IPS DF 6.9 (cell line): ENCODE measurements at places on chromosomes 6 and 20.
A peak's percentile ranks its signal among the peaks of the same experiment; 100 is the strongest.

DNA sequence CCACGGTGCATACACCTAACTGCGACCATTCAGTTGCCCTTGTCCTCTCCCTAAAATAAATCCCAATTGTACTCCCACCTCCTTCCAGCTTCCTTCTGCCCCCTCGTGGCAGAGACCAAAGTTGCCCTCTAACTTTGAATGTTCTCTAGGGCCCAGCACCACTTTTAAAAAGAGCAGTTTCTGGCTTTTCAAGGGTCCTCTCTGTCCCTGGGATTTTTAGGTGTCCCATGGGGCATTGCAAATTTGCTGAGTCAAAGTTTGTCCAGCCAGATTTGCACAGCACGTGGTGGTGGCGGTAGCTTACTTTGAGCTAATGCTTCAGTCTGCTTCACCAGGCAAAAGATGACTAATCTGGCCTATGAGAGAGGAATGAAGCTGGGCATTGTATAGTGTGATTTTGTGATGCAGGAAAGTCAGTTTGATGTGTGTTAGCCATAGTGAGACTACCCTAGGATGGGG lies 100.2 kb downstream of the PERP start:
- peak; percentile 31 for DNase-seq

DNA sequence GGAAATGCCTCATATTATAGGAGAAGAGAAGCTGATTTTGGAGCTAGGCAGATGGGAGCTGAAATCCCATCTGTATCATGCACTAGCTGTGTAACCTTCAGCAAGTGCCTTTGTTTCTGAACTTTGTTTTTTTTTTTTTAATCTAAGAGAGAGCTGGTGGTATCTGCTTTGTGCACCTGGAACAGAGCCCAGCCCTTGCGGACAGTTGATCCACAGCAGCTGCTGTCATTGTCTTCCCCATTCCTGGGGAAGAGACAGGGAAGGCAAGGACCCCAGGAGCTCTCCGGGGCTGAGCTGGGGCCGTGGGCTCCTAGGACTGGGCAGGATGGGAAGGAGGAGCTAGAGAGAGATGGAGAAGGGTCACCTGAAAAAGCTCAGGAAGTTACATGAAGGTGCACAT lies 92.1 kb downstream of the SYNJ2 start:
- no peak for DNase-seq

DNA sequence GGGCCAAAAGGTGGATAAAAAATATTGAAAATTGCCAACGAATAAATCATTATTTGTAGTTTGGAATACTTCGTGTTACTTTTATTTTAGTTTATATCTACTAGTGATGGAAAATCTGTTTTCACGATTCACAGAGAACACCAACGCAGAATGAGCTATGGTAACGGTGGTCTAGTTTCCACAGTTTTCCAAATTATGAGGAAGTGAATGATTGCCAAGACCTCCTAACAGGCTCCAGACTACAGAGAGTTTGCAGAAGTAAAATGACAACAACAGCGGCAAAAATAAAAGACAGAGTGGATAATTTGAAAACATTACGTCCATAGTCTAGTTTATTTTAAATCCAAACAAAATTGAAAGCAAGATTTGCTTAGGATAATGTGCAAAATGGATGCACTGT lies 57.0 kb upstream of the AIG1 start:
- DNase-seq, result no peak

- no peak for DNase-seq
These were observed 154.8 kb downstream of the TFAP2B start for GRCh38 chr6:50973464-50973863.

GRCh38 chr6:148242180-148242579 lies 100.5 kb upstream of the SASH1 start:
- no peak for DNase-seq

DNA sequence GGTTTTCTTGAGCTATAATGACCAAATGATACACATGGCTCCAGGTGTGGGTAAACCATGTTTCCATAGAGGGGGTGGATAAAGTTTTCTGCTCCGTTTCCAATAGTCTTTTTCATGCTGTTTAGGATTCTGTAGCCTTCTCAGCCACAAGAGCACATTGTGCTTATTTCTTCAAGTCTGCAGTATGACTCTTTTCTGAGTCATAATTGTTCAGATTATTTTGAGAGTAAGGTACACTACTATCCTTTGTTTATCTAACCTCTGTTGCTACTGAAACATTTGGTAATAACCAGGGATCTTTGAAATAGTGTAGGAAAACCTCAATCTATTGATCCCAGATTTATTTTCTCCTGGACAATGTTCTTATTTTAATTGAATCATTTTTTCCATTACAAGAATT lies 247.9 kb upstream of the BMP2 start:
- DNase-seq, result no peak

DNA sequence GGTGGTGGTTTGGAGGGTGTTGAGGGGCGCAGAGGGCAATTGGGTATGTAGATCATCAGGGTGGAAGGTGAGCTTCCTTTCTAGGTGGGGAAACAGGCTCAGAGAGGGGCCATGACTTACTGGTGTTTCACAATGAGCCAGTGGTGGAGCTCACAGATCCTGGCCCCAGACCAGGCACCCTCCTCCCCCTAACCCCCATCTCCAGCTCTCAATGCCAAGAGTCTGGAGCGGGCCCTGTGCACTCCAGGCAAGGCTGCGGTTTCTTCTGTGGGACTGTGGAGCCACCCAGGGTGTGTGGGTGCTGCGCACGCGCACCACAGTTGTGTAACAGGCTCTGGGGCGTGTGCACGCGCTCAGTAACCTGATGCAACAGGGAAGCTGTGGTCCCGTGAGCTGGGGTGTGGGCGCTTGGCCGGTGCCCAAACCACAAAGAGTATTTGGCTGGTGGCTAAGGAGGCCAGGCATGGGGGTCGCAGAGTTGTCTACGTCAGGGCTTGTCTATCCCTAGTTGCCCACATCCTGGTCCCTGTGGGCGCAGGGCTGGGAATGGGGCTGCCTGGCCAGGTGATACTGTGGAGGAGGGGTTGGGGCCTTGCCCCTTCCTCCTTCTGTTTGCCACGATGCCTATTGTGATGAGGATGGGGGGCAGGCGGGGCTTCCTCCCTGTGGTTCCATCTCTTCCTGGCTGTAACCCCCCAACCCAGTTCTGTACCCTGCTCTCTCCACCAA lies 37.5 kb upstream of the MRPS18A start:
- no peak for DNase-seq

DNA sequence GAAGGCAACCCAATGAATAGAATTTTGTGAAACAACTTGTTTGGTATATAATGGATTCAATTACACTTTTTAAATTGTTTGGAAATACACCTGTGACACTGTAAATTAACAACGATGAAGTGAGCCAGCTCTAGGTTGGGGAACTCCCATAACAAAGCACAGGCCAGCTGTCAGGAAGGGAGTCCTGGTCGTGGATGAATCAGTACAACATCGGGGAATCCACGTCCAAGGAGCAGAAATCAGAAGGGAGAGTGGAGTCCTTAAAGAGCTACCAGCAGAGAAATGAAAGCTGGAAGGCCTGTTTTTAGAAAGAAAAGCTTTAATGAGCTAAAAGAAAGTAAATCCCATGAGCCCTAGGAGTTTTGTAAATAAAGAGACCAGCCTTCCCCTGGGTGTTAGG lies 223.1 kb upstream of the SLC35B3 start:
- DNase-seq, result no peak

- peak; percentile 67 for DNase-seq
These were observed 9.2 kb upstream of the DEFB110 start for GRCh38 chr6:50030777-50031562.

GRCh38 chr6:125779924-125780539 lies 10.7 kb upstream of the NCOA7 start:
- DNase-seq, result no peak

DNA sequence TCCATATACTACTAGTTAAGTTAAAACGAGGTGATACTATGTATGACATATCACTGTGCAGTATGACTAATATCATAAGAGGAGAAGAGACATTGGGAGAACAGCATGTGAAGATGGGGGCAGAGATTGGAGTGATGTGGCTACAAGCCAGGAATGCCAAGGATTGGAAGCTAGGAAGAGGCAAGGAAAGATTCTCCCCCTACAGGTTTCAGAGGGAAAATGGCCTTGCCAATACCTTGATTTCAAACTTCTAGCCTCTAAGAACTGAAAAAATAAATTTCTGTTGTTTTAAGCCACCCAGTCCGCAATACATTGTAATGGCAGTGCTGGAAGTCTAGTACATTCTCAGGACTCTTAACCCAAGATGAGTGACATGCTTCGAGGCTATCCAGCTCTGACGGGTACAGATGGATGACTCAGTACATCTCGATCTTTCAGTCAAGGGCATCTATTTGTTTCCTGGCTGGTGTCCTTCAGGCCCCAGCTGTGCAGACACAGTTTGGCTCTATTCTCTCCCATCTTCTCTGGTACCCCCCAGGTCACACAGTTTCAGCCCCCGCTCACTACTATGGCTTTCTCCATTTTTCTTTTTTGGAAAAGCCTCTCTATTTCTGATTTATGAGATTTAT lies 55.5 kb upstream of the THEMIS start:
- DNase-seq, result no peak

- DNase-seq, result no peak
These were observed 122.4 kb downstream of the IPCEF1 start for GRCh38 chr6:154234019-154234772.

- no peak for DNase-seq
These were observed 367.9 kb upstream of the SLC35B3 start for GRCh38 chr6:8803181-8803760.

DNA sequence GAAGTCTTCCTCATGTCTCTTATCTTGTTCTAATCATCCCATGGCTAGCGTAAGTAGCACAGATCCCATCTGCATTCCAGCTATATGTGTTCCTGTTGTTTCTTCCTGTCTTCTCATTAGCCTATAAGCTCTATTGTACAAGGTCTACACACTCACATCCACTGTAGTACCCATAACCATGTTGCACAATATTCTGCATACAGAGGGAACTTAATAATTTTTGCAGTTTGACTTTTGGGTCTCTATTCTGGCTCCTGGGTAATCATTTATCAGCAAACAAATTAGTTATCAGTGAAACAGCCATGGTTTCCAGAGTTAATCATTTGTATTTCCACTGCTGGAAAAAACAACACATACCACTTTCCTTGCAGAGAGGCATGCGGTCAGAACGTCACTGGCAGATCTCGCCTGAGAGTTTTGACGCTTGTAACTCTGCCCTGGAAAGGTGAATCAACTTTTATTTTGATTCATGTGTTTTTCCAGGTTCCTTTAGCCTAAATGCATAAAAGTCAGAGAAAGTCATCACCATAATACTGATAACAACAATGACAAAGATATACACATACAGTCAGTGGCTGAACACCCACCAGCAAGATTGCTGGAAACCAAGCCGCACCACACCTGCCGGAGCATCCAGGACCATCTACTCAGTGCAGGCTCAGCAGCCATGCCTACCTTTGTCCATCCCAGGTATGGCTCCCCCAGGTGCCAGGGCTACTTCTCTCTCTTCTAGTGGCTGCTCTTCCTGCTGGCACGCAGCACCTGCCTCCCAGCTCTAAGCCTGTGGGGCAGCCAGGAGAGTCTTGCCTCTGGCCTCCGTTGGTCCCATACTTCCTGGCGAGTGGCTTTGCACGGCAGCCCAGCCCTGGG lies 158.2 kb downstream of the QRSL1 start:
- no peak for DNase-seq

DNA sequence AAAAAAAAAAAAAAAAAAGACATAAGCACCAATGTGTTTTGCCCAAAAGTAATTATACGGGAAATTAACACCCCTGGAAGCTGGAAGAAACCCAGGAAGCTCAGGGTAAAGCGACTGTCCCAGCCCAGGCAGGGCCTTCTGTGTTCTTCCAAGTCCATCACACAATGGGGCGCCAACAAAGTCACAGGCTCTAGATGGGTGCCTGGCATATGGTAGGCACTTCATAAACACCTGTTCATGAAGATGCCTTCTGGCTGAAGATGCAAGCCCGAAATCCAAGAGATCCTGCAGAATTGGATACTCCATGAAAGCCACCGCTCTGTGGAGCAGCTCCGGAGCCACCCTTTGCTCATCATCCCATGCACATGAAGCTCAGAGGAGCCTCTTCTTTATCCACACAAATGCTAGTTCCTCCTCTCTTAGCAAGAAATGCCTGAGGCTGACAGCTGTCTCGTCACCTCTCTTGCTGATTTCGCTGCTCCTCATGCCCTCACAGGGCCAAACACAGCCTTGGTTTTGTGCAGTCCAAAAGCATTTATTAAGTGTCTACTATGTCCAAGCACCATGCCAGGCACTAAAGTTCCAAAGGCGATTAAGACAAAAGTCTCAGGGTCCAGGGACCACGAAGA lies 76.6 kb downstream of the TRERF1 start:
- DNase-seq, result no peak

- no peak for DNase-seq
These were observed 154.1 kb downstream of the MTFR2 start for GRCh38 chr6:136095986-136096385.

DNA sequence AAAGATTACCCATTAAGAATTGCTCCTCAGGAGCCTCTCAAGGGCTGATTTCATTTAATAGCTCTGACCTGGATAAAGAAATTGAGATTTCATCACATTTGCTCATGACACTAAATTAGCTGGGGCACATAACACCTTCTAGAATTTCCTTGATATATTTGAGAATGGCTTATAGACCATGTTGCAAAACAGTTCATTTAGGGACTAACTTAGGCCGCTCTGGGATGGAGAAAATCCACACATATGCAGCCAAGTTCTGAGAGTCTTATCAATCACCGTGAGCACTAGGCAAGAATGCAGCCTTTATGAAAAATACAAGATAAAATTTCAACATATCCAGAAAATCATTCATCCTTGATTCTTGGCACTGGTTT lies 91.0 kb upstream of the MCHR2 start:
- DNase-seq, result no peak

GRCh38 chr6:158328952-158329351 lies 16.7 kb downstream of the TULP4 start:
- DNase-seq, result no peak

DNA sequence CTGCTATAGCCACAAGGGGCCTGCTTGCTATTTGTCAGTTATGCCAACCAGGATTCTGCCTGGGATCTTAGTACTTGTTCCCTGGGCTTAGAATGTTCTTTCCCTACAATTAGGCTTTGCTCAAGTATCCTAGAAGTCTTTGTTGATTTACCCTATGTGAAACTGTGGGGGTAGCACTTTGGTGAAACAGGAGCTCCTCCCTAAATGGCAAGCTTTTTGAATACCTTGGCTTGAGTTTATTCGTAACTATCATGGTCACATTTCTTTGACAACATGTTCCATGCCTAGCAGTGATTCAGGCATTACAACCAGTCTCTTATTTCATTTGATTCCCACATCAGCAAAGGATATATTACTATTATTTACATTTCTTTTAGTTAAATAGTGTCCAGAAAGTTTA lies 21.2 kb downstream of the AFDN start:
- no peak for DNase-seq

- no peak for DNase-seq
These were observed 41.7 kb upstream of the TTPAL start for GRCh38 chr20:44433751-44434538.

DNA sequence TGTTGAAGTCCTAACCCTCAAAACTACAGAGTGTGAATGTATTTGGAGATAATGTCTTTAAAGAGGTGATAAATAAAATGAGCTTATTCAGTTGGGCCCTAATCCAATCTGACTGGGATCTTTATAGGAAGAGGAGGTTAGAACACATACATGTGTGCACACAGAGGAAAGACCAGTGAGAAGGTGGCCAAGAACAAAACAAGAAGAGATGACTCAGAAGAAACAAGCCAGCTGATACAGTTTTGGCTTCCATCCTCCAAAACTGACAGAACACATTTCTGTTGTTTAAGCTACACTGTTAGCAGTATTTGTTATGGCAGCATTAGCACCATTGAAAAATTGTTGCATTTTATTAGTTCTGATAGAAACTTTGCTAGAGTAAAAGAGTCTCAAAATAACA lies 609.3 kb upstream of the IMPG1 start:
- no peak for DNase-seq
